ENCODE measurements at places on chromosomes 7 and 10.

DNA sequence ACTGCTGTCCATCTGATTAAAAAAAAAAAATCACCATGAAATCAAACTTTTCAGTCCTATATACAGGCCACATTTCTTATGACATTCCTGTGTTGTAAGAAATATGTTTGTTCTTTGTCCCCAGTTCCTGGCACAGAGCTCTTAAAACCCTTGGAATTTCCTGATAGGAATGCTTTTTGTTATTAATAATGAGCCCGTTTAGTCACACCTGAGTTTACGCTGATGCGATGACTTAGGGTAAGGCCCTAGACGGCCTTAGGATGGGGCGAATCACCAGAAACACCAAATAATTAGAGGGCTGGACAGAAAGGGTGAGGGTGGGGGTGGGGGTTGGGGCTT lies 17.5 kb downstream of the TSPAN15 start:
- no peak for DNase-seq

DNA sequence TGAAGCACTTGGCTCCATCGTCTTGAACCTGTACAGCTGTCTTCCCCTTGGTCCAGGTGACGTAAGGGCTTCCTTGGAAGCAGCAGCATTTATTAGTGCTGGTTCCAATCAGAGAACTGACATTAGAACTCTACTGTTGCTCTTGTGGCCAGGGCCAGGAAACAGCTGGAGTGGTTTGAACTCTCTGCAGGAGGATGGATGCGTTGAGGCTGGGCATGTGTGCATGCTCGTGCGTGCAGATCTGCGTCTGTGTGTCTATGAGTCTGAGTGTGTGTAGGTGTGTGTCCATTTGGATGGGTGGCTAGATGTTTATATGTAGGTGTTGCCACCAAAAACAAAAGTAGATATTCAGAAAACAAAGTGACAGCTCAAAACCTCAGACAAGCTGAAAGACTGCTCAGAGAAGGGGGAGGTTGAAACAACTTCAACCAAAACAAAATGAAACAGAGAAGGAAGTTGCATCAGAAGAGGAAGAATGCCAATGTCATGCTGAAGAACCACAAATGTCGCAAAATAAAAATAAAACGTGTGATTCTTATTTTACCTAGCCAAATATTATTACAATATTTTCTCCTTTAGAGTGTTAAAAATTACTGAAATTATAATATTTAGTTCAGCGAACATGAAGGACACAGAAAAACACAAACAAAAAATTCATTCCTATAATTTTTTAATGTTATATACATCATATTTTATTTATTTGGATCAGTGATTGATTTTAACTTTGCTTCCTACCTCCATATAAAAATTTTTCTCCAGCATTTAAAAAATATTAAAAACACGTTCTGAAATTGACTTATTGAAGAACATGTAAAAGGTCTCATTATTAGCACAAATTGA lies 96.1 kb upstream of the MKLN1 start:
- DNase-seq = no peak

- peak; percentile 65 for DNase-seq
Observed at GRCh38 chr10:29688230-29688661, 53.5 kb upstream of the SVIL start.

- no peak for DNase-seq
Observed at GRCh38 chr7:98884416-98884815, 6.1 kb downstream of the TRRAP start.

GRCh38 chr7:28123752-28124151 lies 56.8 kb downstream of the JAZF1 start:
- no peak for DNase-seq

DNA sequence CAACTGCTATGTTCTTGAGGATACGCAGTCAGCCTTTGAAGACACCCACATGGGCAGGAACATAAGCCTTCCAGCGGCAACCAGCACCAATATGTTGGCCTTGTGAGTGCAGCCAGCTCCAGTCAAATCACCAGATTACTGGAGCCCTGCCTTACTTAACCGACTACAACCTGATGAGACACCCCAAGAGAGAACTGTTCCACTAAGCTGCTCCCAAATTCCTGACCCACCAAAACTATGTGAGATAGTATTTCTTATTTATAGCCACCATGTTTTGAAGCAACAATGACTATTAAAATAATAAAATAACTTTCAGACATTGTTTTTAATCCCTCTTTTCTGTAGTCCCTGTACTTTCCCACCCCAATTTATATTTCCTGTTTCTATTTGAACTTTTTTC lies 179.6 kb downstream of the ADK start:
- no peak for DNase-seq

Measured in ecto neural progenitor cell (in vitro differentiated cells).